ENCODE measurements at places on chromosomes 11 and 22.

GRCh38 chr11:1736447-1736992, 13.9 kb downstream of the IFITM10 start:
- DNase-seq = no peak

GRCh38 chr11:13012056-13012661, 3.0 kb downstream of the RASSF10 start:
- no peak for DNase-seq

GRCh38 chr11:72224564-72225410, at the start of gene INPPL1:
Gene INPPL1 (plus strand): TSS chr11:72224767. CDS start chr11:72224985, 218 bp downstream.
- peak; percentile 36 for DNase-seq

GRCh38 chr22:36663561-36663960, 40.0 kb downstream of the CACNG2 start:
- no peak for DNase-seq

- DNase-seq = no peak
These were observed 19.1 kb downstream of the PARVG start for GRCh38 chr22:44199866-44200265.

DNA sequence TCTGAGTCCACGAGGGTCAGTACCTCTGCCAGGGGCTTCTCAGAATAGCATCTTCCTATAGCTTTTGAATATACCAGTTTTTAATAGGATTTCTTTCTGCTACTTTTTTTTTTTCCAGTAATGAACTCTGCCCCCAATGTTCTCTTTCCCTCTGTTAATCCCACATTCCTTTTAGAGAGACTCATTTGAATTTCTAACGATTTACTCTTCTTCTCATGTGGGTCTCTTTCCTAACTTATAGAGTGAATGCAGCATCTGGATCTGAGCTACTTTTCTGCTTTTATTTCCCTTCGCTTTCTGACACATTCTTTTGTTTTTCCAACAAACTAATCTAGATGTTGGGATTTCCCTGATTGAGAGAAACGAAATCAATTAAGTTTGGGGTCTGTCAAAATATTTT, 71.4 kb downstream of the INSC start:
- DNase-seq = no peak

- no peak for DNase-seq
These were observed 3.1 kb upstream of the TM7SF2 start for GRCh38 chr11:65108469-65109123.

- no peak for DNase-seq
These were observed 4.7 kb upstream of the SLC35C1 start for GRCh38 chr11:45800261-45800660.

DNA sequence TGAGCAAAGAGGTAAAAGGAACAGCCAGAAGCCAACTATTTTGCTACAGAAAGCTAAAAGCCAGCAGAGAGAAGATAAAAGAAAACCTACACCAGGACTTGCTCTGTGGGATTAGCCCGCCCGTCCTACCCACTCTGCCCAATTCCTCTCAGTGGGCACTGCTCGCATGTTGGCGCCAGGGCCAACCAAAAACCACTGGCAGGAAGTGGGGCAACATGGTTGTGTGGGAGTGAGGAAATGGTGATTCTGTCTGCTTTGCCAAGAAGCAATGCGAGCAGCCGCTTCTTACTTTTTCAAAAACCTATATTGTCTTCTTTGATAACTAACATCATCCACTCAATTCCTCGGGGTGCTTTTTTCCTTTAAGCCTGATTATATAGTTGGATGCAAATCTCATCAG, 14.2 kb upstream of the APOA1 start:
- peak; percentile 70 for DNase-seq

DNA sequence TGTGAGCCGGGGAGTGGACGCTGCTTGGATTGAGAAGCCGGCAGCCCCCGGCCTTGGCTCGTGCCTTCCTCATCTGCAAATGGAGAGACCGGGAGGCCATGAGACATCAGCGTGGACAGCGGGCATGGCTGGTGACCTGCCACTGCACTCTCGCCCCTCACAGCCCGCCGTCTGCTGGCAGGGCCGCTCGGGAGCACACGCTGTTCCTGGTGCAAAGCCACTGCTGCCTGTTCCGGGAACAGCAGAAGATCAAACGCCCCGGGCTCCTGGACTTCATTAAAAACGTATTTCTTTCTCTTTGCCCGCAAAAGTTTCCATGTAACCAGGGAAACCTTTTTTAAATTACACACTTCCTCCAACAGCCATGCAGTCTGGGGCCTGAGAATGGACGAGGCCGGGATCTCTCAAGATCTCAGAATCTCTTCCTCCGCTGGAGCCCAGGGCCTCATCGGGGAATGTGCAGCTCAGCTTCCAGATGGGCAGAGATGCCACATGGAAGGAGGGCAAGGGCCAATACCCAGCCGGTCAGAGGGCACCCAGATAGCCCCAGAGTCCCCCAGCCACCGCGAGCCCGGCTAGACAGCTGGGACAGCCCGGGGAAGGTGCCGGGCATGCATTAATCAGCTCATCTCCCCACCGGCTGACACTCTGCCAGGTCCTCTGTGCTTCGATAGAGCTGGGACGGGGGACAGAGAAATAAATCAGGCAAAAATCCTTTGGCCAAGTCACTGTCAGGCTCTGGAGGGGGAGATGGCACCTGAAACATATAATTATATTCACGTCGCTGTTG, 62.8 kb upstream of the PRR5 start:
- no peak for DNase-seq

GRCh38 chr11:117544130-117544800, 216.6 kb downstream of the CEP164 start:
- DNase-seq = no peak

DNA sequence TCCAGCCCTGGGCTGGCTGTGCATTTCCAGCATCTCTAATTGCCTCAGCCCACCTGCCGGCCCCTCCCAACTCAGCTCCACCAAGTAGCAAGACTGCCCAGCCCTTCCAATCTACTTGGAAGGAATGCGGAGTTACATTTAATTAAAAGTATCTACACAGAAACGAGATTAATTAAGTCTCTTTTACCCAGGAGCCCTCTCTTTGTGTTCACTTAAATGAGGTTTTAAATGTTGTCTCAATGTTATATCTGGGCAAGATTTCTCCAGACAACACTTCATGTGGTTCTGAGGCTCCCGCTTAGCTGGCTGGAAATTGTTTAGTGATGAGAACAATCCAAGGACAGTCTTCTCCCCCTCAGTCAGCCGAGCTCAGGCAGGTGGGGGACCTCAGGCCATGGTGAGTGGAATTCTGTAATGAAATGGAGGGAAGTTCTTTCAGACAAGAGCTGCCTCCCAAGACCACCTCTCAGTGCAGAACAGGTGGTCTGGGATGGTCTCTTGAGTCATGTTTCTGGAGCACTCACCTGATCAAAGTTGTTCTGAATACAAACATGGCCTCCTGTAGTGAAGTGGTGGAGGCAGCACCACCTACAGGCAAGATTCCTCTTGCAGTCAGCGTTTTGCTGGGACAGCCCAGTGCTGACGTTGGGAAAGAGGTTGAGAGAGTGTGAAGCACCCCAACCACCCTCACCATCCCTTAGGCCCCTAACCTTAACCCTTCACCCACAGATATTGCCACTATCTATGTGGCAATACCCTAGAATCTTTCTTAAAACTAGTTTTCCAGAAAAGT, 371.6 kb downstream of the CADM1 start:
- DNase-seq = no peak
